PC-9 (cell line): ENCODE measurements at places on chromosomes 16 and 17. TPM values are rescaled to one million over a fixed set of nuclear protein-coding genes. Genes with fewer than 3 reads are reported as not detected.

The NCBP3 gene
- total RNA-seq: 48.2 and 58.5 TPM in 2 replicates

The CA4 gene
- not detected in 2 replicates for total RNA-seq

The ACOX1 gene
- 35.5 and 37.1 TPM in 2 replicates for total RNA-seq

The RNF222 gene
- total RNA-seq: 0.45 and 0.79 TPM in 2 replicates
